Stimulated activated CD4-positive, alpha-beta T cell treated with anti-CD3 and anti-CD28 coated beads, Interleukin-2, amount 100 ng/mL, for 4 hours (primary cell): ENCODE measurements at places on chromosomes 2 and 18.
A peak's percentile ranks its signal among the peaks of the same experiment; 100 is the strongest.

GRCh38 chr2:43943809-43944452, 51.9 kb downstream of the LRPPRC start:
- no peak for DNase-seq

DNA sequence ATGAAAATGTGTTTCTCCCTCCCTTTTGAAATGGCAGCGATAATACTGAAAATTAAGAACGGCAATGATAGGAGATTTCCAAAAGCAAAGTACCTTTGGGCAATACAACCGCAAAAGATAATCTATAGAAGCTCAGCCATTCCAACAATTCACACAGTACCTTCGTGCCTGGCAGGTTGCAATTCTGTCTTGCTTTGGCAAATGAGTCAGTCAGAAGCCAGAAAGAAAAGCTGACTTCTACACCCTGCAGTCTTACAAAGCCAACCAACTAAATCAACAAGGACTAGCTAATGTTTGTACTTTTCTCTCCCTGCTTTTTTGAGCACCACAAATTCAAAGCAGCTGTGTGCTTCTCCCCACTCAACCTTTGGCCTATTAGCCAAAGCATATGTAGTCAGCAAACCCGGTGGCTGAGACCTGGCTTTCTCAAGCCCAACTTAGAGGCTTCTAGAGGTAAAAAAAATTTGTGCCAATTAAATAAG, 25.7 kb upstream of the ID2 start:
- DNase-seq: no peak

DNA sequence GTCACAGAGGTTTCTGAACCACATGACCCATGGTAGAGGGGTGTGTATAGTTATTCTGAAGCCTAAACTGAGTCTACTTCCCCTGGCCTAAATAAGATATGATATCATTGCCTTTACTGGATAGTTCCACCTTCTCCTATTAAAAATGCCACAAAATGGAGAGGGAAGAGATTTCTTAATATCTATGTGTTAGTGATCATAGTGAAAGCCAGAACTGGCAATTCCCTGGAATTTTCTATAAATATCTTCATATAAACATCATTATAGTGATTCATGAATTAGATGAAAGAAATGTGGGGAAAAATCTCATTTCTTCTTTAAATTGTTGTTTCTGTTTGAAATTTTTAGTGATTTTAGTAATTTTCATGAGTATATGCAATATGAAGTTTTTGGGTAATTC, 45.8 kb downstream of the TSHZ1 start:
- DNase-seq: no peak

- no peak for DNase-seq
Measured at GRCh38 chr18:25587545-25587944, 235.6 kb upstream of the ZNF521 start.

GRCh38 chr2:64565949-64566710, 42.0 kb downstream of the AFTPH start:
- no peak for DNase-seq

- DNase-seq: no peak
Measured at GRCh38 chr2:143321994-143322393, 192.8 kb downstream of the ARHGAP15 start.

DNA sequence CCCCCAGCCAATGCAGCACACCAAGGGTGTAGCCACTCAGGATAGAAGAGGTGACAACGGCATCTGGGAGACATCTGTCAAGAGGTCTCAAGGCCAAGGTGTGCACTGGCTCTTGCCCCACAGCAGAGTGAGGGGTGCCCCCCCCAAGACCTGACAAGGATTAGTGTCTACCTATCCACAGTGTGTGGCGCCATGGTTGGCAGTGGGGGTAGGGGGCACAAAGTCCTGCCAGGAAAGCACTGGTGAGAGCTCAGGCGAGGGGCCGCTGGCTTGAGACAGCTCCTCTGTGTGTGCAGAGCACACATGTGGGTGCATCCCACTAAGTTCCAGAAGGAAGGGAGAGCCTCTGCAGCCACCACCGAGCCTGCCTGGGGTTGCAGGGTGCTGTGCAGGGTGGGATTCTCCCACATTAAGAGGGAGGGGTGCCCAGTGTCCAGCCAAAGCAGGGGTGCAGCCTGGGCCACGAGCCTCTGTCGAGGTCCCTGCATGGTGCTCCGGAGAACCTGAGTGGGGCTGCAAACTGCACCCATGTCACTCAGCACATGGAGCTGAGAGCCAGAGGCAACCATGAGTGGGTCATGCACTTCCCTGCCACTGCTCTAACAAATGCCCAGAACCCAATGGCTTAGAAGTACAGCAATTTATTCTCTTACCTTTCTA, 311.2 kb upstream of the HDAC4 start:
- DNase-seq: no peak

GRCh38 chr18:7322817-7323485, 92.1 kb downstream of the LRRC30 start:
- DNase-seq: no peak

DNA sequence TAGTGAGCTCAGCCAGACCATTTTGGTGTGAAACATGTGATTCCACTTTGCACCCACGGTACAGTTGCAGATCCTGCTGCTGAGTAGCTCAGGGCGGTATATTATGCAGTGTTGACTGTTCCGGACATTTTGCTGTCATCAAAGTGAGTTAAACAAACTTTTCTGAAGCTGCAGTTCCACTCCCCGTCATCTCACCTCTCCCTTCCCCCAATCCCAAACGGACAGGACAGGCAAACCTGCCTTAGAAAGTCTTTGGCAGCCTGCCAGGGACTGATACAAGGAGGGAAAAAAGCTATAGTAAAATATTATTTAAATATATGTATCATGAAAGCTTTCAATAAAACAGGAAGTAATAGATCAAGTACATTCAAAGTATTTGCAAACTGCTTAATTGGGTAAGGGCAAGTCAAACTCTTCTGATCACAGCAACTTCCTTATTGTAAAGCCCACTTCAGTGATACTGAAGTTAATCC, 35.5 kb upstream of the SP5 start:
- DNase-seq: no peak

- DNase-seq: peak; percentile 59
Measured at GRCh38 chr18:63366213-63367052, 573 bp downstream of the KDSR start.

DNA sequence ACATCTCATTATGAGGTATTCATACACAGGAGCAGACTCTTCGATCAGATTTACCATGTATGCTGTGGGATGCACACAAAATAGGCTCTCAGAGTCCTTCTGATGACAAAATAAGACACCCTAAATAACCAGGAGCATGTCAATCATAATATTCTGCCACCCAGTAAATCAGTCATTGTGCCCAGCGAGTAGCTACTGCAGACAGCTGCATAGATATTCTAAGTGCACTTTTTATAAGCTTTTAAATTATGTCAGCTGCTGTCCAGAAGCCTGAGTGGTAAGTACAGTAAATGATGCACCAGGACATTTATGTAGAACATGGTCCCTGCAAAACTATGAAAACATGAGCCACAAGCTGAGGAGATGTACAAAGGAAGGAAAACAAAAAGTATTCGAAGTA, 102.9 kb downstream of the CCDC141 start:
- no peak for DNase-seq

DNA sequence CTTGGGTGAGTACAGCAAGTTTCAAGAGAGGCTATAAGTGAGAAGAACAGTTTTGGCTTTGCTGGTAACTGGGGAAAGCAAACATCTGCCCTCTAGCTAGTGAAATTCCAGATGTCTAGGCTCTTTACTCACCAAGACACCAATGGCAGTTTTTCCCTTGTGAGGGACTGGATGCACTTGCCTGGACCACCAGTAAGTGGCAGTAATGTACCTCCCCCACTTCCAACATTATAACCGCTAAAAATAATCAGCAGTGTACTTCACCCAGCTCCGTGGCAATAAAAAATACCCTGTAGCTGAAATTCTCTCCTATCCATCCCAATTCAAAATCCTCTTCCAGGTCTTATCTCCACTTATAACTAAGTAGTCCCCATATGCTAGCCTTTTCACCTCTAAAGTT, 383.9 kb downstream of the ARHGAP15 start:
- no peak for DNase-seq

DNA sequence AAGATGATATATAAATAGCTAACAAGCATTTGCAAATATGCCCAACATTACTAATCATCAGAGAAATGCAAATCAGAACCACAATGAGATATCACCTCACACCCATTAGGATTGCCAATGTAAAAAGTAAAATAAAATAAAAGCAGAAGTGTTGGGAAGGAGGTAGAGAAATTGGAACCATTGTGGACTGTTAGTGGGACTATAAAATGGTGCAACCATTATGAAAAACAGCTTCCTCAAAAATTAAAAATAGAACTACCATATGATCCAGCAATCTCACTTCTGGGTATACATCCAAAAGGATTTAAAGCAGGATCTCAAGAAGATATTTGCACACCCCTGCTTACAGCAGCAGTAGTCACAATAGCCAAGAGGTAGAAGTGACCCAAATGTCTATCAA, 99.8 kb upstream of the DAPL1 start:
- no peak for DNase-seq
